ENCODE measurements at places on chromosomes 1 and 21.

GRCh38 chr1:41739061-41739955, 179.4 kb downstream of the HIVEP3 start:
- DNase-seq, result peak; percentile 81

DNA sequence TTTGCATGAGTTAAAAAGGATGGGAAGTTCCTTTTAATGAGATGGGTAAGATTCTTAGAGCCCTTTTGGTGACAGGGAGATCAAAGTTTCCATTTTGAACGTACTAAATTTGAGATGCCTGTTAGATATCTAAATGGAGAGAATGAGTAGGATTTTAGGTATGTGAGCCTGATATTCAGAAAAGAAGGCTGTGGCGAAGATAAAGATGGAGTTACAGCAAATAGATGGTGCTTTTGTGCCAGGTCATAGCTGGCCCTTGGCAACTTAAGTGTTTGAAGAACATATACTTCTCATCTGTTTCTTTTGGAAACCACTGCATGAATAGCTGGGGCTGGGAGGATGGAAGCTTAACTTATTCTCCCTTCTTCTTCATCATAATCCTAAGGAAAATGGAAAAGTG, 282.5 kb downstream of the PTBP2 start:
- no peak for DNase-seq

- DNase-seq, result no peak
These were observed 20.4 kb upstream of the SPATA6 start for GRCh38 chr1:48492392-48492791.

GRCh38 chr1:97412166-97412565, 508.7 kb downstream of the DPYD start:
- no peak for DNase-seq

- peak; percentile 51 for DNase-seq
These were observed 3.0 kb upstream of the RGS2 start for GRCh38 chr1:192805832-192806323.

DNA sequence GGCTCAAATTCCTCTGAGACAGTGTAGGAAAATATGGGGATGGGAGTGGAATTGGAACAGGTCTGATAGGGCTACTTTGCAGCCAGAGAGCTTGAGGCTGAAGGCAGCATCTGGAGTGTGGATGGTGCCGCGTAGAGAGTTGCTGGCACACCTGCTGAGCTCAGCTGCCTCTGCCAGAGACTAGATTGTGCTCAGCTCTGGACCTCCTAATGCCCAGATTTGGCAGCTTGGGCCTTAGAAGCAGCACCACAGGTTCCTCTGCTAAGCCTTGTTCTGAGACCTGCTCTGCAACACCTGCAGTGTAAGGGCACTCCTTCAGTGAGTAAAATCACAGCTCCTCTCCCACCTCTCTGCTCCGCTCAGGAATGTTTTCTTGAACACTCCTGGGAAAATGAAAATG, 23.3 kb downstream of the ACOT11 start:
- DNase-seq, result no peak
